Activated effector memory CD4-positive, alpha-beta T cell treated with Interleukin-2 at 50 U/mL for 16 hours (primary cell): ENCODE measurements at places on chromosomes 6 and 20.

GRCh38 chr6:29958921-29959320 lies 16.6 kb downstream of the HLA-A start:
- DNase-seq: no peak

GRCh38 chr6:3777730-3778461 lies 26.4 kb upstream of the PXDC1 start:
- DNase-seq: no peak

GRCh38 chr6:78076371-78076770 lies 423.5 kb downstream of the MEI4 start:
- no peak for DNase-seq

- DNase-seq: no peak
Measured at GRCh38 chr20:33827109-33827508, 16.0 kb downstream of the CHMP4B start.

GRCh38 chr6:109628158-109629000 lies 62.6 kb downstream of the AK9 start:
- no peak for DNase-seq

DNA sequence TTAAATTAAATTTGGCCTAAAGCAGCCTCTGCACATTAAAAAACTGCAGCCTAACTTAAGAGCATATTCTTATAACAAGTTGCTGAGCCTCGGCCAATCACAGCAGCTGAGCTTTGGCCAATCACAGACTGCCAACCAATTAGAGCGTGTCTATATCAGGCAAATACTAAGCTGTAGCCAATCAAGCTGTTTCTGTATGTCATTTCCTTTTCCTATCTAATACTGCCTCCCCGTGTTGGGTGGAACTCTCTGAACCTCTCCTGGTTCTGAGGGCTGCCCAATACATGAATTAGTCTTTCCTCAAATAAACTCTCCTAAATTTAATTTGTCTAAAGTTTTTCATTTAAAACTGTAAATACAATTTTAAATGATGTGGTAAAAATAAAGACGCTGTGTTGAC lies 3.9 kb upstream of the TMEM244 start:
- DNase-seq: no peak

DNA sequence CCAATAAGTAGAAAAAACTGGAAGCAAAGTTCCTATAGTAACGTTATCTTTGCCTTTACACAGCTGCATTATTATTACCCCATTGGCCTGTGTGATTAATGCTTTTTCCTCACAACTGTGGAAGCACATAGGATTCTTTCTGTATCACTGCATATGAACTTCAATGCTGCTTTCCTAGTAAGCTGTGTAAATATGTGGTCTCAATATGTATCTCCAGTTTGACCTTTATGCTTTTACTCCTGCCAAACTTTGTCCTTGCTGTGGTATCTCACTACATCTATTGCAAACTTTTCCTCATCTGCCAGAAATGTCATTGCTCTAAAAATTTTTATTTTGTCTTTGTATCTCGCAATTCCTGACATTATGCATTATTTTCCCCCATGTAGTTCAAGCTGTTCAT lies 168.6 kb downstream of the ZFAND3 start:
- DNase-seq: no peak

DNA sequence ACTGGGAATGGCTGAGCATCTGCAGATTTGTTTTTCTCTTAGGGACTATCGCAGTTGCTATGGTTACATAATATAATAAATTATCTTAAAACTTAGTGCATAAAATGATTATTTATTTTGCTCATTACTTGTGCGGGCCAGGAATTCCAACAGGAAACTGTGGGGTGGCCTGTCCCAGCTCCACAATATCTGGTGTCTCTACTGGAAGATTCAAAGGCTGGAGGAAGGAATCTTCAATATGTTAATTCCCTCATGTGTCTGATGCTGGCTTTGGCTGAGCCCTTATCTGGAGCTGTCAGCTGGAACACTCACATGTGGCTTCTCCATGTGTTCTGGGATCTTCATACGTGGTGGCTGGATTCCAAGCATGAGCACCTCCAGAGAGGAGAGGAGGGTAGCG lies 23.9 kb upstream of the B3GAT2 start:
- DNase-seq: no peak

- DNase-seq: no peak
Measured at GRCh38 chr6:32109114-32109764, at the start of gene TNXB. Gene TNXB (minus strand): TSS chr6:32109338. CDS start chr6:32098198, 11,140 bp downstream.

DNA sequence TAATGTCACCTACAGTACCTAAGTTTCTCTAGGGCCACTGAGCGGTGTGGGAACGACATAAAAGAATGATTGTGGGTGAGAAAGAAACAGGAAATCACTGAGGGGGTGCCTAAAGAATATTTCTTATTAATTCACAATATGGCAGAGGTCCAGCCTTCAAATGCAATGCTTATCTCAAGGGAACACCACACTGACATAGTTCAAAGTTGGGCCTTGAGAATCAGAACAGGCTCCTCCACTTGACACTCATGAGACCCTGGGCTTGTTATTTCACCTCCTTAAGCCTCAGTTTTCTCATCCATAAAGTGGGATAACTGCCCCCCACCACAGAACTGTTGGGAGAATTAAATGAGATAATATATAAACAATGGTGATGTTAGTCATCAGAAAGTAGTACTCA lies 40.4 kb upstream of the ARHGAP18 start:
- DNase-seq: no peak
